Hair follicle dermal papilla cell (primary cell): ENCODE measurements at places on chromosomes 16 and 17. TPM values are rescaled to one million over a fixed set of nuclear protein-coding genes. Genes with fewer than 3 reads are reported as not detected.

ITGB3 gene
- total RNA-seq = 32.0 and 40.4 TPM in 2 replicates

SSTR5 gene
- total RNA-seq = not detected in 2 replicates

SLC52A1 gene
- total RNA-seq = 0.32 and 0.36 TPM in 2 replicates

PHKG2 gene
- total RNA-seq = 21.1 and 22.3 TPM in 2 replicates

KRT33B gene
- not detected in 2 replicates for total RNA-seq

CX3CL1 gene
- total RNA-seq = 0.32 TPM in 1 of 2 replicates, not detected in the other

IGF2BP1 gene
- total RNA-seq = 0.24 and 0.32 TPM in 2 replicates

CA4 gene
- total RNA-seq = not detected in 2 replicates

KRT40 gene
- not detected in 2 replicates for total RNA-seq
